ENCODE measurements at places on chromosomes 11 and 22.
A peak's percentile ranks its signal among the peaks of the same experiment; 100 is the strongest.

DNA sequence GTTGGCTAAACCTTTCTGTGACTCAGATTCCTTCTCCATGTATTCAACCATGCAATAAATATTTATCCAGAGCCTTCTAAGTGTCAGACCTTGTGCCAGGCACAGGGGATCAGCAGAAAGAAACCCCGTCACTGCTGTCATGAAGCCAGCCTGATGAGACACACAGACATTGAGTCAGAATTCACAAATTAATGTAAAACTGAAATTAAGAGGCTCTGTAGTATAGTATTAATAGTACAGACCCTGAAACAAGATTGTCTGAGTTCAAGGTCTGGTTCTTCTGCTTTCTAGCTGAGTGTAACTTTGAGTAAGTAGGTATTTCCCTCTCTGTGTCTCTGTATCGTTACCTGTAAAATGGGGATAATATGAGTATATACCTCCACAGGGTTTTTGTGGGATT is 46.9 kb downstream of the ME3 start:
- DNase-seq, result no peak

- DNase-seq, result no peak
Observed at GRCh38 chr11:2199466-2200341, 28.1 kb upstream of the TH start.

DNA sequence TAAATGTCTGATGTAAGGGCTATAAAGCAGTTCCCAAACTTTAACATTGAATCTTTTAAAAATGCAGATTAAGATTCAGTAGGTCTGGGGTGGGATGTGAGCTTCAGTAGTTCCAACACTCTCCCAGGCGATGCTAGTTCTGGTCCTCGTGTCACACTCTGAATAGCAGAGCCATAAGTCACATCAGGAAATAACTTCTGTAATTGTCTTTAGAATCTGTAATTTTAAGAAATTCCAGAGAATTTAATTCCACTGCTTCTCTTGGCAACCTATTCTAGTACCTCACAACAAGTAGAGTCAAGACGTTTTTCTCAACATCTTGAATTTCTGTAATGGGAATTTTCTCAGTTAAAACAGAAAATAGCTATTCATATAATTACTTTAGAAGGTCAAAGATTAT is 223.1 kb downstream of the TMEM135 start:
- no peak for DNase-seq

DNA sequence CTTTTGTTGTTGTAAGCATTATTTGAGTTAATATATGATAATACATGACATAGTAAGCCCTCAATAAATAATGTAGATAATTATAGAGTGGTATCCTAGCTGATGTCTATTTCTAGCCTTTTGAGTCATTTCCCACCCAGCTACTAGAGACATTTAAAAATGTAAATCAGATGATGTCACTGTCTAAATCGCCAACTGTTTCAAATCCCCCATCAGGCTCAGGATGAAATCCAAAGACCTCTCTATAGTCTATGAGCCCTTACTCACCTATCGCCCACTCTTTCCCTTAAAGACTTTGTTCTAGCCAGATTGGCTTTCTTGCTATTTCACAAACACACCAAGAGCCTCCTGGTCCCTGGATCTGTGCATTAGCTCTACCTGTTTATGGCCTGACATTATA is 135.4 kb upstream of the PLET1 start:
- DNase-seq, result no peak

DNA sequence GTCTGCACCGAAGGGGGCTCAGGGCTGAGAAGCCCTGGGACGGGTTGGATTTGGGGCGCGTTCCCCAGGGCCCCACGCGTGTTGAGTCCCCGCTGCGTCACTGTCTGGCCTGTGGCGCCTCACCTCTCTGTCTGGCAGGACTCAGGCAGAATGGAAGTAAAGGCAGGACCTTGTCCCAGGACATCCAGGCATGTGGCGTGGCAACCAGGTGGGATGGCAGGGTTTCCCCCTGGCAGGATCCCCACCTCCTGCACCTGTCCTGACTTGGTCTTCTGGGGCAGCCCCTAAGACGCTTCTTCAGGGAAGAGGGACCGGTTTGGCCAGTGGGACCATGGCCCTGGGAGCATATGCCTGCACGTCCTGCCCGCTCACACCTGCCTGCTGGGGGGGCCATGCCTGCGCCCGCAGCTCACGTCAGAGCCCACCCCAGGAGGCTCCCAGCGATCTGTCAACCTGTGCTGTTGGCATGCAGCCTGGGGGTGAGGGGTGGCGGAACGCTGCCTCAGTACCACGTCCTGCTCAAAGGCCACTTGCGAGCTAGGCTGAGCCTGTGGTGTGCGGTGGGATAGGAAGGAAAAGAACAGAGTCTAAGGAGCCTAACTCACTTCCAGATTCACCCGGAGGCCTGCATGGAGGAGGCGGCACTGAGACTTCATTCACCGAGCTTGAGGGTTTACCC is 72.7 kb downstream of the KCNQ1 start:
- DNase-seq, result no peak

GRCh38 chr11:7977232-7977917 is 9.8 kb upstream of the EIF3F start:
- peak; percentile 77 for DNase-seq
